ENCODE measurements at places on chromosomes 12 and 14.

- DNase-seq = peak; percentile 6
Observed at GRCh38 chr14:92844204-92844603, 50.1 kb downstream of the GOLGA5 start.

- DNase-seq = no peak
Observed at GRCh38 chr12:112924986-112925385, 13.3 kb upstream of the OAS3 start.

- DNase-seq = no peak
Observed at GRCh38 chr12:68972595-68972994, 39.6 kb upstream of the CPM start.

DNA sequence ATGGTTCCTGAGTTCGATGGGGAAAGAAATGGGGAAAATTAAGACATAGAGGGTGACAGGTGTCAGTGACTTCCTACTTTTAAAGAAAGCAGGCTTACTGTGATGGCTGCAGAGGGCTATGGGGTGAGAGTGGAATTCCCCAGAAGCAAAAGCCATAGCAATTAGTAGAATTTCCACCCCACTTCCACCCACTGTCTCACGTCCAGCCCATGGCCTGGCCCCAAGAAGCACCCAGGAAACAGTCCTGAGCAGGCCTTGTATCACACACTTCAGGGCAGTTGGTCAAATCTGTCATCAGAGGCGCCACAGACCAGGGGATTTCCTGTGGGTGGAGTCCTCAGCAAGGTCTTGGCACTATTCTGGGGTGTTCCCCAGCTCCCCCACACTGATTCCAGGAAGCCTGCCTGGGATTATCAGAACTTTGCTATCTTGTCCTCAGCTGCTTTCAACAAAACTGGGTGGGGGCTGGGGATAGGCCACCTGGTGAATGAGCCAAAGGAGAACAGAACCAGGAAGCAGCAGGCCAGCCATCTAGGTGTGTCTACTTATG, 120.1 kb upstream of the CCND2 start:
- no peak for DNase-seq

DNA sequence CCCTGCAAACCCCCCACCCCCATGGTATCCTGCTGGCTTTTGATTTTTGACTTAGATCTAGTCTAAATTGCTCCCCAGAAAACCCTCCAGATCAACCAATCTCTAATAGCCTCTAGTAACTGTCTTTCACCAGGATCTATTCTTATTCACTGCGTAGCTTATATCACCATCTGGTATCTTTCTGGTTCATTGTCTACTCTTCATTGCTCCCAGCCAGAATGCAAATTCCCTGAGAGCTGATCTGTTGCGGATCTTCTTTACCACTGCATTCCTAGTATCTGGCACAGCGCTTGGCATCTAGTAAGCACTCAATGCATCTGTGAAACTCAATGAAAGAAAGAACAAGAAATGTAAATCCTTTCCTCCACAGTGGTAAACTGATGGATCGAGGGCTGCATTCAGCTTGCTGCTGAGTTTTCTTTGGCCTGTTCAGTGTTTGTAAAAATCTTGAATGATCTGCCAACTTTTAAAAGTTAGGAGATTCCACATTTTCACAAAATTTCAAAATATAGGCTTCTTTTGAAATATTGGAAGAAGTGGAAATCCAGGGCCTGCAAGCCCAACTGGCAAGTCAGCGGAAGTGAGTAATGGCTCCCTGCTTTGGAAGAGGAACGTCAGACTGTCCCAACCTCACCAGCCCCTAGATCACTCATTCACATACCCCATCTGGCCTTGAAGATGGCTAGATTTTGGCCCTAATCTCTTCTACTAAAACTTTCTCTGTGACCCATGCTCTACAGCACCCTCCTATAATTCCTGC, 274.2 kb downstream of the SSPN start:
- DNase-seq = no peak

- no peak for DNase-seq
Observed at GRCh38 chr14:39033371-39033770, 69.7 kb downstream of the SEC23A start.

- no peak for DNase-seq
Observed at GRCh38 chr14:89797148-89797547, 157.4 kb downstream of the EFCAB11 start.

DNA sequence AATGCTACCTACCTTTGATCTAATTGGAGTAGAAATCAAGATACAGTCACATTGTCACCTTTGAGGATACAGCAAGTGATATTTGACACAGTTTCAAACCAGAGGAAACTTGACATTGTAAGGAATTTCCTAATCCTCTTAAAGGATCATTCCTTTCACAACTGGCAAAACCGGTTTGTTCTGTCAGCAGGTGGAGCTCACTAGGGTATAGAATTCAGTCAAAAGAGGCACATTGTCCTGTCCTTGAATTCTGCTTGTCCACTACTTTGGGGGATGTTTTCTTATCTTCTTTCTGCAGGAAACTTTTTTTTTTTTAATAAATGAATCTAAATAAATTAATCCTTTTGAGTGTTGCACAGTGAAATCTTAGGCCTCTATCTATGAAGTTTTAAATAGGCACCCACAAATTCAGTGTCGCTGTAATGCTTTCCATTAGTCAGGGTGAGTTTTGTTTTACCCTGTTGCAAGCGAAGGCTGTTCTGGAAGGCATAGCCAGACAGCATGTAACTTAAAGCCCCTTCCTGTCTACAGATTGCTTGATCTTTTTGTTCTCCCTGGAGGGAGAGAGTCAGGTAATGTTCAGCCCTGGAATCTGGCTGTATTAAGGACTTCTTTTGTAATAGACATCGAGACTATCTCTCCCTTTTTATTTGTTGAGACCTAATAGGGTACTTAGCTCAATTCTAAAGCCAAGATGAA, 285.0 kb upstream of the RGS6 start:
- no peak for DNase-seq

GRCh38 chr14:56145965-56146364, 27.8 kb downstream of the PELI2 start:
- peak; percentile 77 for DNase-seq

GRCh38 chr14:89140326-89140725, 276.7 kb downstream of the FOXN3 start:
- DNase-seq = no peak

GRCh38 chr12:78323226-78323625, 492.5 kb downstream of the NAV3 start:
- no peak for DNase-seq

GRCh38 chr14:54742492-54743350, 159.9 kb downstream of the GCH1 start:
- DNase-seq = no peak

GRCh38 chr14:69055999-69056788, 77.1 kb upstream of the ACTN1 start:
- DNase-seq = peak; percentile 55

- DNase-seq = no peak
Observed at GRCh38 chr12:72075401-72075800, 136.8 kb downstream of the TPH2 start.

DNA sequence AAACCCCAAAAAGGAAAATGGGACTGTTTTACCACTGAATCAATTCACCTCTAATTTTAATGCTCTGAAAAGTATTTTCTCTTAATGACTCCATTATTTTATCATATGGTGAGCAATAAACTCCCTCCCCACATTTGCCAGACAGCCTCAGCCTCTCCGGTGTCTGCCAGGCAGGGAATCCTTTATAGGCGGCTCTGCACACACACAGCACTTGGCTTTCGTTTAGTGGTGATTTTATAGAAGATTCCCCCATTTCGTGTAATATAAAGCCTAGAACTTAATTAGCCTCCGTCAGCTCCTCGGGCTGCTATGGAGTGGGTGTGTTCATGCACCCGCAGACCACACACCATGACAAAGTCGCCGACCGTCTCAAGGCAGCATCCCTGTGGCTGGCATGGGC, 10.1 kb upstream of the C14orf180 start:
- no peak for DNase-seq

All from foreskin fibroblast (primary cell).